ENCODE measurements at places on chromosomes 11 and 22.

GRCh38 chr22:17897858-17898257 lies 123.6 kb upstream of the BID start:
- DNase-seq, result no peak

- peak; percentile 34 for DNase-seq
Observed at GRCh38 chr11:19345519-19345847, 104.7 kb upstream of the E2F8 start.

DNA sequence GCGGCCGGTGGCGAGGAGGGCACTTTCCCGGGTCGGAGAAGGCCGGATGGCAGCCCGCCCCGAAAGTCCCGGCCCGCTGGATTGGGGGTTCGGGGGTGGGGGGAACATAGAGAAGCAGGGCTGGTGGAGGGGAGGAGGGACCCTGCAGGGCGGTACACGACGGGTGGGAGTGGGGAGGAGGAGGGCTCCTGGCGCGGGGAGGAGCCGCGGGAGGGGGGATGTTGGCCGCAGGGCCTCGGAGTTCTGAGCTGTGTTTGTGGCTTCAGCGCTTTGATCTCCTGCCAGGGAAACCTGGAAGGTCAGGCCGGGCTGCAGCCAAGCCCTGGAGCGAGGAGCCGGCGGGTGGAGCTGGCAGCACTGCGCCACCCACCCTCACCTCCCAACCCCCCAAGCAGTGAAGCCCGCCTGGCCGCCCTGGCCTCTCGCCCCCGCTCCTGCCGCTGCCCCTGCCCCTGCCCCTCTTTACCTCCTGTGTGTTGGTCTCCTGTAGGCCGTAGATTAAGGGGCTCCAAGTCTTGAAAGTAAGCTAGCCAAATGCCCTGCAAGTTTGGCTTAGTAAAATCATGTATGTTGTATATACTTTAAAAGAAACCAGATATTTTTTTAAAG lies 30.9 kb downstream of the C22orf31 start:
- peak; percentile 93 for DNase-seq

- DNase-seq, result peak; percentile 32
Observed at GRCh38 chr11:128336203-128336602, 251.2 kb downstream of the ETS1 start.

Data from stomach (tissue), 19 donors.